ENCODE measurements at places on chromosomes 12 and 14.

DNA sequence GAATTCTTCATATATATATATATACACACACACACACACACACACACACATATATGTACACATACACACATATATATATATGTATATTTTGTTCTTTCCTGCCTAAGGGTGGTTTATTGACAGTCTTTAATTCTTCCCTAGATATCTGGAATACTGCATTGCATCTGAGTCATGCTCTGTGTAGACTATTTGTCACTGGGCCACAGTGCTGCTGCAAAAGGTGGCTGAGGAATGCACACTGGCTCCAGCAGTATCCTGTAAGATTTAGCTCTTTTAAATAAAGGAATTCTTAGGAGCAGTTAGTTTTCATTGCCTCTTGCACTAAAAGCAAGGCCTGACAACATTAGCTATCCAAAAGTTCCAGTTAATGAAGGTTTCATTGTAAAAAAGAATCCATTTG is 200.9 kb downstream of the APAF1 start:
- no peak for ATAC-seq

GRCh38 chr14:100786131-100786530 is 39.8 kb upstream of the MEG3 start:
- no peak for ATAC-seq

DNA sequence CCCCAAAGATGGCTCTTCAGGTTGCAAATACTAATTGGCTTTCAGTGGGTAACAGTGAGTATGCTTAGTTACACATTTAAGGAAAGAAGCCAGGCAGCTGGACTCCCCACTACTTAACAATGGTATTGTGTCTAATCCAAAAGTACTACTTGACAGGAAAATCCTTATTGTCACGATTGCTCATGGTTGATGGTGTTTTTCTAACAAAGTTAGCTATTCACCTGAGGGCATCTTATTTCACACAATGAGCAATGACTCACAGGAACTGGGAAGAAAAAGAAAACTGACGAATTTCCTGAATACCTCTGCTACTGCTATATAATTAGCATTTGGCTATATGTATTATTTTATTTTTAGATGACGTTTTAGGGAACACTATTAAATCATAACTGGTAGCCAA is 33.4 kb upstream of the ALG10 start:
- no peak for ATAC-seq

DNA sequence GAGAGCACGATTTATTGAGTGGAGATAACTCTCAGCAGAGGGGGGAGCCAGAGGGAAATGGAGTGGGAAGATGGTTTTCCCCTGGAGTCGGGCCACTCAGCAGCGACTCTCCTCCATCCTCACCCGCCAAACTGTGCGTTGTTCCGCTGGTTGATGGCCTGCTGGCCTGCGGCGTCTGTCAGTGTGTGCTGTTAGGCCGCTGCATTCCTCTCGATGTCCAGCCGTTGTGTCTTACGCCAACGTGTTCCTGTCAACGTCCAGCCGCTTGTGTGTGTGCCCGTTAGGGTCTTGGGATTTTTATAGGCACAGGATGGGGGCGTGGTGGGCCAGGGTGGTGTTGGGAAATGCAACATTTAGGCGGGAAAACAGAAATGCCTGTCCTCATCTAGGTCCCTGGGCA is 69.2 kb downstream of the PTPRQ start:
- no peak for ATAC-seq

DNA sequence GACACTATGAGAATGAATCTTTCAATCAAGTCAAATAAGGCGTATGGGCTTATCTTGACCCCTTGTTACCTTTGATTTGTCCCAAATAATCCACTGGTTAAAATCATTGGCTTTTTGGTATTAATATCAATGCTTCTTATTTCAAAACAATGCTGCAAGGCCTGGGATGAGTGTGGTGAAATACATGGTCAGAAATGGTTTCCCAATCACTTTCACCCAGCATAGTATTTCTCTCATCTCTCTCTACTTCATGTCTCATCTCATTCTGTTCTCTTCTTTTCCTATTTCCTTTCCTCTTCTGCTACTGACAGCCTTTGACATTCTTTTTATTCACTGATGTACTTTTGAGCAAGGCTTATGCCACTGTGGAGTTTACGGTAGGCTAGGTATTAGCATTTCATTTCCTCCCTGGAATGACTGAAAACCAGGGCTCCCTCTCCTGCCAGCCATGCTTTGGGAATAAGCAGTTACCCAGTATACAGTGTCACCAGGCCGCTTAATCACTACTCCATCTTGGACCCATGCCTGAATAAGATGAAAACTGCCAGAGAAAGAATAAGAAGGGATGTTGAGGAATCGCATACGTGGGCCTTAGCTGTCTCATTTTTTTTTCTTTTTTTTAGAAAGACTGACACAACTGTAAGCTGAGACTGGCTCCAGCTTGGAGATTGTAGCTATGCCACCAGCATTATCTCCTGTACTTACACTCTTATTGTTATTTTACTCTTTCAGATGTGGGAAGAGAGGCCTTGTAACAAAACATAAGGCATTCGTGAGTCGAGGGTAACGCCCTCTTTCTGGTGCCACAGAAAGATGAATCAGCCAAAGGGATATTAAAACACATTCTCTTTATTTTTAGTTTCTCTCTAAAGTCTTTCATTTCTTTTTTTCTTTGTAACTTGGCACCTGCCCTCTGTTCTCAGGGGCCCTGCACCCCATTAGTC is 53.5 kb downstream of the IGF1 start:
- ATAC-seq, result no peak

- ATAC-seq, result peak; percentile 21
These were observed 35.8 kb downstream of the AKAP6 start for GRCh38 chr14:32364941-32365340.

DNA sequence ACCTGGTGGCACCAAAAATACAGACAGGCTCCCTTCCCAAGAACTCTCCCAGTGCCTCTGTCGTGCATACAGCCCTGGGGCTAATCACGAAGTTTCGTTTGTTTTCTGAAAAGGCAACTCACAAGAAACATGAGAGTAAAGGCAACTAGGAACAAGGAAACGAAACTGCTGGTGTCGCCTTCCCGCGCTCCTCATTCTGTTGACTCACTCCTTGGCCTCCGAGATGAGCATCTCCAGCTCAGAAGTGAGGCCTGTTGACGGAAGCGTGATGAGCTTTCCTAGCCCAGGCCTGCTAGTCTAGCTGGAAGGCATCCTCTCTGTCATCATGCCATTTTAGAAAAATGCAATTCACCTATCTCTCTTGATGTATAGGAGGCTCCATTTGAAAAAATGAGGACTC is 50.5 kb downstream of the TTC9 start:
- ATAC-seq, result peak; percentile 92

- peak; percentile 62 for ATAC-seq
These were observed 14.1 kb downstream of the FBXW8 start for GRCh38 chr12:116924558-116925453.

DNA sequence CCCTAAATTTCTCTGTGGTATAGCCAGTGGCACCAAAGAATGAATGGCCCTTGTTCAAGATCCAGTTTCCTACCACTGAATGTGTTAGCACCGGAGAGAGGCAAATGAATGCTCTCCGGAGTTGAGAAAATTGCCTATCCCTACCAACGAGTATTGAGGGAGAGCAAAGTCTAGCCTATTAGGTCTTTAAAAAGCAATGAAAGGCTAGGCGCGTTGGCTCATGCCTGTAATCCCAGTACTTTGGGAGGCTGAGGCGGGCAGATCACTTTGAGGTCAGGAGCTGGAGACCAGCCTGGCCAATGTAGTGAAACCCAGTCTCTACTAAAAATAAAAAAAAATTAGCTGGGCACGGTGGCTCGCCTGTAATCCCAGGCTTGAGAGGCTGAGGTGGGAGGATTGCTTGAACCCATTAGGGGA is 898 bp upstream of the RAB15 start:
- ATAC-seq, result no peak

- peak; percentile 57 for ATAC-seq
These were observed 55.1 kb downstream of the CMAS start for GRCh38 chr12:22100958-22101748.

DNA sequence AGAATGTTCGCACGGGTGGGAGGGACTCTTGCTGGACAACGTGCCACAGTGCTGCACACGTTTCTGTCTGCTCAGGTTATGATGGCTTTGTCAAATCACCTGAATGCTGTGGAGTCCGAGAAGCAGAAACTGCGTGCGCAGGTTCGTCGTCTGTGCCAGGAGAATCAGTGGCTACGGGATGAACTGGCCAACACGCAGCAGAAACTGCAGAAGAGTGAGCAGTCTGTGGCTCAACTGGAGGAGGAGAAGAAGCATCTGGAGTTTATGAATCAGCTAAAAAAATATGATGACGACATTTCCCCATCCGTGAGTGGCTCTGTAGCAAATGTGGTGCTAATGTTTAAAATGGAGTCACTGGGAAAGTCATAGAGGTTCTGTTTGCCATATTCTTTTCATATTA is 28.5 kb downstream of the KLC1 start:
- no peak for ATAC-seq

DNA sequence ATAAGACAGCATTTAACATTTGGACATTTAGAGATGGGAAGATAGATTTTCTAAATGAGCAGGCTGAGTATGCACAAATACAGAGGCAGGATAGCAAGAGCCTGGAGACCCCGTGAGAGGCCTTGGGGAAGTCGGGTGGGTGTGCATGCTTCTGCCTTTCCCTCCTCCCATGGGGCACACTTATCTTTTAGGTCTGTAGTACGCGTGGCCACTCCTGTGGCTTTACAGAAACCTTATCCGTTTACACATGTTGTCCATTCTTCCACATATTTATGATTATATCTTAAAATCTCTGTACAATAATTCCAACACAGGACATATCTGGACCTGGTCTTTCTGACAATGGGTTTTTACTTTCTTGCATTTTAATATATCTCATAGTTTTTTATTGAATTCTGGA is 33.6 kb downstream of the GYS2 start:
- ATAC-seq, result no peak

DNA sequence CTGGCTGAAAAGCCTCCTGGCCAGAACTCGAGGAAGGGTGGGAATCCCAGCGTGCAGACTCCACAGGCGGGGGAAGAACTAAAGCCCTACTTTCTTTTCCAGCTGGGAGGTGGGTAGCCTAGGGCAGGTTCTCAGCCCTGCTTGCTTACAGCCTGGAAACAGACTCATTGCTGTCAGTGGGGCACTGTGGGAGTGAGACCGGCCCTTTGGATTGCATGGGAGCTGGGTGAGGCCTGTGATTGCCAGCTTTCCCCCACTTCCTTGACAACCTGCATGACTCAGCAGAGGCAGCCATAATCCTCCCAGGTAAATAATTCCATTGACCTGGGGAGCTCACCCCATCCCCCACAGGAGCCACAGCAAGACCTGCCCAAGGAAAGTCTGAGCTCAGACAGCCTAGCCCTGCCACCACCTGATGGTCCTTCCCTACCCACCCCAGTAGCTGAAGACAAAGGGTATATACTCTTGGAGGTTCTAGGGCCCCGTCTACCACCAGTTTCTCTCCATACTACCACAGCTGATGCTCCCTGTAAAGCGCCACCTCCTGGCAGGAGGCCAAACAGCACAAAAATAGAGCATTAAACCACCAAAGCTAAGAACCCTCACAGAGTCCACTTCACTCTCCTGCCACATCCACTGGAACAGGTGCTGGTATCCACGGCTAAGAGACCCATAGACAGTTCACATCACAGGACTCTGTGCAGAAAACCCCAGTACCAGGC is 294.1 kb downstream of the SEC23A start:
- peak; percentile 70 for ATAC-seq

- no peak for ATAC-seq
These were observed 620.1 kb downstream of the NRXN3 start for GRCh38 chr14:78790271-78790670.

DNA sequence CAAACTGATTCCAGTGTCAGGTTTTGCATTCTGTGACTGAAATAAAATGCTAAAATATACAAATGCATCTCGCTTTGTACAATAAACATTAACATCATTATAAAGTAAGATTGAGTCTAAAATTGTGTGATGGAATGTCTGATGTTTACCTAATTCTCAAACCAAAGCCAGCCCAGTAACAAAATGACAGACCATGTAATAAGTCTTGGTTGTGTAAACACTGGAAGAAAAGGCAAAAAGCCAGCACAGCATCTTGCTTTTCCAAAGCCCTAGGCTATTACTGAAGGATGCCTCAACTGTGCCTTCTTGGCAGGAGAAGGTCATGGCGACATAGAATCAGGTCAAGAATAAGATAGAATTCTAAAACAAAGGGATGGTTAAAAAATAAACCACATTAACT is 169.6 kb downstream of the EGLN3 start:
- no peak for ATAC-seq

DNA sequence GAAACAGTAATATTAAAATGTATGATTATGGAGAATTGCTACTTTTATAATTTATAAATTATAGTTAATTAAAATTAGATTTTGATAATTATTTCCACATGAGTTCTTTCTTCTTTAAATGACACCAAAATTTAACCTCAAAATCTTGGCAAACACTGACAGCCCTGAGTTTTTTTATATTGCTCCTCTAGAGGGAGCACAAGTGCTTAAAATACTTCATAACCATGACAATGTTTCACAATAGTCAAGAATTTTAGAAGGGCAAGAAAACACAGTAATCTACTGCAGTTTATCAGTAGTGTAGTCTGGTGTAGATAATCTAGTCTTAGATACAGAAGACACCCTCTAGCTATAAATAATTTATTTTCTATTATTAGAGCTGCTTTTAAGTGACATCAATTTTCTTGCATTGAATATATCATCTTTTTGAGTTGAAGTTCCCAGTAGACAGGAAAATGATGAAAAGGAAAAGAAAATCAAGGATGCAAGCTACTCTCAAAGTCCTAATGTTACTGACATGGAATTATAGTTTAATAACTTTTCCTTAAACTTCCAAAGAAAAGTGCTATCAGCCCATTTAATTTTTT is 14.3 kb upstream of the PTGER2 start:
- peak; percentile 41 for ATAC-seq

DNA sequence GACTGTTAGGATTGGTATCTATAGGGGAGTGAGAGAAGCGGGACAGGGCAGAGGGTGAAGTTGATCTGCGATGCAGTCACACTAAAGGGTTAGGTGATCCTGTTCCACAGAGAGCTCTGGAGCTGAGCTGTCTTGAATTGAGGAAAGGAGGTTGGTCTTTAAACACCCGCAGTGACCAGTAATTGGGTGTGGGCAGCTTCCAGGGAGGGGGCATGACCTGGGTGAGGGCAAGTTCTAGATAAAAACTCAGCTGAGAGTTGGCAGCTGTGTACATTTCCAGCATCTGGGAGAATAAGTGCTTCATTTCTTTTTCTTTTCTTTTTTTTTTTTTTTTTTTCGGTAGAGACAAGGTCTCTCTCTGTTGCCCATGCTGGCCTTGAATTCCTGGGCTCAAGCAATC is 35.1 kb downstream of the RDH12 start:
- no peak for ATAC-seq

- no peak for ATAC-seq
These were observed 153.9 kb downstream of the PRKCH start for GRCh38 chr14:61475316-61475715.

GRCh38 chr12:51460519-51460918 is 35.9 kb downstream of the SLC4A8 start:
- no peak for ATAC-seq

- no peak for ATAC-seq
These were observed 59.0 kb downstream of the NTN4 start for GRCh38 chr12:95731519-95731958.

- no peak for ATAC-seq
These were observed 127.2 kb upstream of the GZMB start for GRCh38 chr14:24761141-24761540.

- peak; percentile 60 for ATAC-seq
These were observed 84.4 kb downstream of the C2CD5 start for GRCh38 chr12:22459838-22460490.

GRCh38 chr12:76765598-76765997 is 1.7 kb downstream of the ZDHHC17 start:
- no peak for ATAC-seq

- peak; percentile 57 for ATAC-seq
These were observed 14.5 kb upstream of the CCT2 start for GRCh38 chr12:69570545-69571399.

GRCh38 chr12:79920421-79921238 is 14.3 kb downstream of the PPP1R12A start:
- no peak for ATAC-seq

Measured in esophagus mucosa (tissue), 1 donor.